Osteoblast (primary cell): ENCODE measurements at places on chromosomes 4 and X. TPM values are rescaled to one million over a fixed set of nuclear protein-coding genes. Genes with fewer than 3 reads are reported as not detected.

The SLC10A4 gene
- not detected in 2 replicates for total RNA-seq

The MAGEA12 gene
- total RNA-seq, result not detected in 2 replicates

The STATH gene
- not detected in 2 replicates for total RNA-seq

The MFAP3L gene
- total RNA-seq, result 7.6 and 8.0 TPM in 2 replicates

The TEX13C gene
- not detected in 2 replicates for total RNA-seq
